ENCODE measurements at places on chromosomes 2 and 18.

DNA sequence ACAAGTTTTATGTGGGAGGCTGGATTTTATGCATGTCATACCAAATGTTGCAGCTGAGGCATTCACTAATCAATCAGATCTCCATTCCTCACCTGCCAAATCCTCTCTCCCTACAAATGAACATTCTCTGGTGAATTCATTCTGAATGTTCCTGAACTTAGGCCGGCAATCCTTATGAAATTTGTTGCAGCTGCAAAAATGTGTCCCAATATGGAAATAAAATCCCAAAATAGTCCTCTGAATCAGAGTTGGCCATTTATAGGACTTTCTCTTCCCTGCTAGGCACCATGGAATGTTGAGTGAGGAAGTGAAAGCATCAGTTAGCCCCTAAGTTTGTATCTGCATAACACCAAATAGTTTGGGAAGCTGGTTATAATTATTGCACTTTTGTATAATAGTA is 25.6 kb downstream of the GCA start:
- no peak for DNase-seq

GRCh38 chr2:168811696-168812095 is 9.3 kb downstream of the NOSTRIN start:
- DNase-seq, result no peak

- no peak for DNase-seq
Measured at GRCh38 chr2:195838002-195838401, 181.0 kb downstream of the SLC39A10 start.

DNA sequence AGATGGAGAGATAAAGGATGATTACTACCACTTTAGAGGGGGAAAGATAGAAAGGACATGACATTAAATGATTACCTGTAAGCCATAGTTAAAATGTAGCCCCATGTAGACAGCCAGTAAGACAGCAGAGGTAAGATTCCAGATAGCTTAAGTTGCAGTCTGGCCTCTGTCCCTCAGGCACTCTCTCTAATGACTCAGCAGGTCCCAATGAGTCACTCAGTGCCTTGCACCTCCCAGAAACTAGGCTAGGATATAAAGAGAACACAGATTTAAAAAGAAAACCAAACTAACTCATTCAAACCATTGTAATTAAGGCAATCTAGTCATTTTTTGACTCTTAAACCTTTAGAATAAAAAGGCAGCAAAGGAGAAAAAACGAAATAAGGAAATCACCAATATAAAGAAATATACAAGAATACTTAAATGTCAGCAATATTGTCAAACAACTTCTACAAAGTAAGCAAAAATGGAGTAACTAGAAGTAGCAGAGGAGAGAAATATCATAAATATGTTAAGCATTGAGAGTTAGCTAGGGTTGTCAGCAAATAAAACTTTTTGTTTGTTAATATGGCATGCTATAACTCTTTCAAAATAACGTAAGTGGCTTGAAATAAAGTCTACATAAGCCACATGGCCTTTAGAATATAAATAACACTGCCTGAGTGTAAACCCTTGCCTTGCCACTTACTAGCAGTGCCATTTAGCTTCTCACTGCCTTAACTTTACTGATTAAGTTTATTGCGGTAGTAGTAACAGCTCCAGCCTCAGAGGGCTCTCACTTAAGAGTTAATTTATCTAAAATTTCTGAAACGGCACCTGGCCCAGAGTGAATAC is 48.5 kb downstream of the SOCS6 start:
- DNase-seq, result peak; percentile 21

- DNase-seq, result no peak
Measured at GRCh38 chr2:100408104-100408503, 9.4 kb downstream of the CHST10 start.
